ENCODE measurements at places on chromosomes 3 and 15.

GRCh38 chr15:77569729-77570125, 63.0 kb downstream of the LINGO1 start:
- DNase-seq, result peak; percentile 12

DNA sequence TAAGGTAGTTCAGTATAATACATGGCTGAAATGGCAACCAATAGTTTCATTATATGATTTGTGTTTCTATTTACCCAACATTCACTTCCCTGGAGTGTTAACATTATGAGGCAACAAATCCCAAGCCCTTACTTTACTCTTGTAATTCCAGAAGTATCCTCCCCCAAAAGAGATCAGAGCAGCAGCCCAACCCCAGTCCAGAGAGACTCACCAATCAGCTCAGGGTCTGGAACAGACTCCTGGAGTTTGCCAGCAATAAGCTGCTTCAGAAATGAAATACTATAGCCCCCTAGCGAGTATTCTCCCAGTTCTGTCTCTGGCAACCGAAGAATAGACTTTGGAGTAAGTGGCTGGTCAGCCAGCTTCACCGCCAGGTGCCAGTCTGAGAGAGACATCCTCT, 2.5 kb downstream of the UBL7 start:
- no peak for DNase-seq

DNA sequence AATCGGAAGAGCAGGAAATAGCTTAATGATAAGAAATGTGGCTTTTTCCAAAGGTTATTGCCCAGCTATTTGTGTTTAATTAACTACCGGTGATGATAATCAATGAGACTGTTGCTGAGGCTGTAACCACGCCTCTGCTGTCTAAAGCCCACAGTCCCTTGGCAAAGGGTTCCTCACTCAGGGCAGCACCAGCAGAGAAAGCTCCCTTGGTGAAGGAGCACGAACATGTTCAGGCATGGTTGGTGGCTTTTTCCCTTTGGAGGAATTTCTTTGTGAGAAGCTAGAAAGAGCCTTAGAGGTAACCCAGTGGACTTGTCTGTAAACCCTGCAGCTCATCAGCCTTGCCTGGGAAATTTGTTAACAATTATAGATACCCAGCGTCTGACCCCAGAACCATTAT, 7.5 kb upstream of the ST6GAL1 start:
- no peak for DNase-seq

GRCh38 chr3:53577506-53577905, 83.1 kb downstream of the CACNA1D start:
- DNase-seq, result no peak

- DNase-seq, result no peak
These were observed 664.0 kb upstream of the ADAMTS9 start for GRCh38 chr3:65351753-65352152.

DNA sequence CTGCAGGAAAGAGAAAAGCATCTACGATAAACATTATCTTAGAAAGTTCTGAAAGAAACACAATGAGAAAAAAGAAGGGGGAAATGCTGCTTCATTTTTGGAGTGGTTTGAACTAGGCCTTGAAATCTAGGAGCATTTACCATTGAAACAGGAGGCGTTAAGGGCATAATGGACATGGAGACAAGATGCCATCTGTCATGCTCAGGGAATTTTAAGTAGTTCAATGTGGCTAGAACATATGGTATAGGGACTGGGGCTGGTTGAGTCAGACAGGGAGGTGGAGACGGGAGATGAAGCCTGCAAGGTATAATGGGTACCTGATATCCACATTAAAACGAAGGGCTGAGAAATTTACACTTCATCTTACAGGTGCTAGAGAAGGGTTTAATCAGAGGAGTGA, 10.4 kb upstream of the PLAAT1 start:
- no peak for DNase-seq

DNA sequence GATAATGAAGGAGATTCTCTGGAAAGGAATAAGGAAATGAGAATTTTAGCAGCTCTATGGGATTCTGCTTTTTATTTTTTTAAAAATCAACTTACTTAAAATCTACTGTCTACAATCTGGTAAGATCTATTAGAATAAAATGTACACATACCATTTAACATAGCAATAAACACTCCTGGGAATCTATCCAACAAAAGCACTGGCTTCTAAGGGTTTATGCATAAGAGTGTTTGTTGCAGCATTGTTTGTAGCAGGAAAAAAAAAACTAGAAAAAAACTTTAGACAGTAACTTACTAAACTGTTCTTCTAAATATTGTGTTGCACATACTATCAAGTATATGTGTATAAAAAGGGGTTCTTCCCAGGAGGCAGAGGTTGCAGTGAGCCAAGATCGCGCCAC, 15.7 kb upstream of the RBP1 start:
- no peak for DNase-seq

GRCh38 chr3:182716114-182716688, 77.1 kb upstream of the ATP11B start:
- DNase-seq, result peak; percentile 78

DNA sequence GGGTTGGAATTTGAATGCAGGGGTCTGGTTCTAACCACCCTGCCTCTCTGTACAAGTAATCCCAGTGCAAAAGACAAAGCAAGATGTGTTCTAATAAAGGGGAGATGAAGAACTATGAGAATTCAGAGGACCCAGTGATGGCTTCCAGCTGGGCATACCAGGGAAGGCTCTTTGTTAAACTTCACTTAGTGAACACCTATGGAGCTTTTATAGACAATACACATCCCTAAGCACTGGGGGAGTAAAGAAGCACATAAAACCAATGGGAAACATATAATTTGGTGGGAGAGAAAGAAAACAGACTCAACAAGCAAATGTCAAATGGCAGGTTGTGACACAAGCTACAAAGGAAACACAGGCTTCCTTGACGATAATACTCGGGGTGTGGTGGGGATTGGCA, 47.9 kb upstream of the RNU6-1 start:
- DNase-seq, result no peak

- no peak for DNase-seq
These were observed 32.7 kb downstream of the C3orf70 start for GRCh38 chr3:185120126-185120525.

- no peak for DNase-seq
These were observed 49.8 kb downstream of the GHSR start for GRCh38 chr3:172398484-172398883.

- DNase-seq, result no peak
These were observed 8.4 kb upstream of the EHD4 start for GRCh38 chr15:41980654-41981323.

- DNase-seq, result no peak
These were observed 232.6 kb upstream of the TPM1 start for GRCh38 chr15:62809968-62810260.

DNA sequence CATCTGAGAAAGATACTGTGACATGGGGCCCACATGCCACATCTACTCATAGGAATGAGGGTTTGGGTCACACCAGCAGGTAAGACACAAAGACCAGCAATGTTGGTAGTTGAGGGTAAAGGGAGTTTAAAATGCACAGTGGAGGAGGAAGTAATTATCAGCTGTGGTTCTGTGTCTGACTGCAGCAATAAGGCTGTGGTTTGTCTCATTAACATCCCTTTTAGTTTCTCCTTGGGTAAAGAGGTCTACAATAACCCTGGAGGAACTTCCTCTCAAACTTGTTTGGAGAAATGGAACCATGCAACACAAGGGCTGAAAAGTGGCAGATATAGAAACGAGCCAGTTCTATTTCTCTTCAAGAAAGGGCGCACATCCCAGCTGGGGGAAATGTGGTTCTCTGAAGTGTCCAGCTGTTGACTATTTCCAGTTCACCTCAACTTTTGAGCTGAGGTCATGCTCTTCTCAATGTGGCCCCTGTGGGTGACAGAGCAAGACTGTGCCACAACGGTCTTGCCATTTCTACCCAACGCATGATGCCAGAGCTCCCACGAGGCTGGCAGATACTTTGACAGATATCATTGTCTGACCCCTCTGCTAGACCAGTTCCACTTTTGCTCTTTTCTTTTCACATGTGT, 234.3 kb downstream of the SQOR start:
- DNase-seq, result peak; percentile 66

DNA sequence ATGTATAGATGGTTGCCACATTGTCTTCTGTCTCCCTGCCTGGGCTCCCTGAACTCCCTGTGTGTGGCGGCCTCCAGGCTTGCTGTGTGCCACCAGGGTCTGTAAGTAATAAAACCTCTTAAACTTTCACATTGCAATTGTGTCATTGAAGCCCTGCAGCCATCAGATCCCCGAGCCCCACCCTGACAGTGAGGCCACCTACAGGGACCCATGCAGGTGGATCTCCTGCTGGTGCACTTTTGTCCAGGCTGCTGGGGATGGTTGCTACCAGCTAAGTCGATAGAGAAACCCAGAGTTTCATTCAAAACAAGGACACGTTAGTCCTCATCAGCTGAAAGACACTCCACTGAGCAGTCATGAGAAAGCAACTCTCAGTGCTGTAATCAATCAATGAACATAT, 133.6 kb upstream of the PRICKLE2 start:
- DNase-seq, result no peak

DNA sequence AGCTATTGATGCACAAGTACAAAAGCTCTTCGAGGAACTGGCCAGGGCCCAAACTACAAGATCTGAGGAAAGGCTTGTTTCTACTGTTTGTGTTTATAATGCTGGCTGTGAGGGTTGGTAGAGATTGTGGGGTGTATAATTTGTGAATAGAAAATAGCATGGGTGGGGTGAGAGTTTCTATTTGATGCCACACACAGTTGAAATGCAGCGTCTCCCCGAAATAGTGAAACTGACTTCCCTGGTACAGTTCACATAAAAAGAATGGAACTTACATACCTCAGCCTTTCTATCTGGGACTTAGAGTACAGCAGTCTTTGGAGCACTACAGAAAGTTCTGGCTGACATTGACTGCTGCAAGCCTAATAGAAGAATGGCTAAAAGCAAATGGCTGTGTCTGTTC, 91.3 kb downstream of the DTWD1 start:
- no peak for DNase-seq

GRCh38 chr15:80892414-80892813, 97.2 kb downstream of the MESD start:
- DNase-seq, result no peak

- peak; percentile 2 for DNase-seq
These were observed 365.3 kb upstream of the EPHA3 start for GRCh38 chr3:88742106-88742505.

DNA sequence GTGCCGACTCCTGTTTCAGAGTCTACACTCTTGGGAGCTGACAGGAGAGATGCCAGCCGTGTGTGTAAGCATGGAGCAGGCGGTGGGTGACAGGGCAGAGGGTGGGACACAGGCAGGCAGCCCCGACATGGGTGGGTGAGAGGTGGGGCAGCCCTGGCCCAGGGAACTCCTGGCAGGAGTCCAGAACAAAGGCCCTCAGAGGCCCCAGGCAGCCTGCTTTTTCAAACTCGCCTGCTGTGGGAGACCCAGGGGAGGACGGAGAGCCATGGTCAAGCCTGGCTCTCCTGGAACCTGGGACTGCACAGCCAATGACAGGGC, 29.3 kb upstream of the SLC41A3 start:
- no peak for DNase-seq

- DNase-seq, result no peak
These were observed 11.3 kb downstream of the BMF start for GRCh38 chr15:40097096-40097967.

DNA sequence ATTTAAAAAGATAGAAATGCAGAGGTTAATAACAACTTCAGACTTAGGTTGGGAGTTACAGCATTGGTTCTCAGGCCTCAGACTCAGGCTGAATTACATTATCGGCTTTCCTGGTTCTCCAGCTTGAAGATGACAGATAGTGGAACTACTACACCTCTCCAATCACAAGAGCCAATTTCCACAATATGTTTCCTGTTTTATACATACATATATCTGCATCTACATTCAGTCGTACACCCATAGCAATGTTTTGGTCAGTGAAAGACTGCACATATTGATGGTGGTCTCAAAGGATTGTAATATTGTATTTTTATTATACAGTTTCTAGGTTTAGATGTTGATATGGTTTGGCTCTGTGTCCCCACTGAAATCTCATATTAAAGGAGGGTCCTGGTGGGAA, 35.4 kb downstream of the AADACL2 start:
- peak; percentile 14 for DNase-seq

DNA sequence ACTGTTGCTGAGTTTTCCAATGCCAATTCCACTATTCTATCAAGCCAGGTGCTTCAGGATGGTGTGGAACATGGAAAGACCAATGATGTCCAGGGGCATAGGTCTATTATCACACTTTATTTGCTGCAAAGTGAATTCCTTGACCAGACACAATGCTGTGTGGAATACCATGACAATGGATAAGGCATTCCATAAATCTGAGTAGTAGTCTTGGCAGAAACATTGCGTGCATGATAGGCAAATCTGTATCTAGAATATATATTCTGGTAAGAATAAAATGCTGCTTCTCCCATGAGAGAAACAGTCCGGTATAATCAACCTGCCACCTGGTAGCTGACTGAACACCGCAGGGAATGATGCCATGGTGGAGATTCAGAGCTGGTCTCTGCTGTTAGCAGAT, 70.0 kb upstream of the ALDH1A3 start:
- no peak for DNase-seq

- peak; percentile 62 for DNase-seq
These were observed 218.4 kb upstream of the MLF1 start for GRCh38 chr3:158352551-158352950.

- DNase-seq, result no peak
These were observed 177.2 kb downstream of the POLR2M start for GRCh38 chr15:57883701-57884100.

DNA sequence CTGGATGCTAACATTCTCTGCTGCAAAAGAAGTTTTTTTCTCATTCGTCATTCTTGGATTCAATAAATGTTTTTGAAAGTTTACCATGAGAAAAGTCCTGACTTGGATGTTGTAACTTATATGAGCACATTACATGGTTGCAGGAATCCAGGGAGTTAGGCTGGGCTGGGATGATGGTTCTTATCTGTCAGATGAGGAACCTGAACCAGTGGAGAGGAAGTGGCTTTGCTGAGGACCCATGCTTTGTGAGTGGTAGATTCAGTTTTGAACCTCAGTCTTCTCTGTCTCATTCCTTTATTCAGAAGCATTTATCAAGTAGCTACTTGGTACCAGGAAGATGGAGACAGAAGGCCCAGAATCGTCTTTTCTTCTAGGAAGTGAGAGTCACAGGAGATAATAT, 3.7 kb upstream of the GASK1A start:
- DNase-seq, result no peak

DNA sequence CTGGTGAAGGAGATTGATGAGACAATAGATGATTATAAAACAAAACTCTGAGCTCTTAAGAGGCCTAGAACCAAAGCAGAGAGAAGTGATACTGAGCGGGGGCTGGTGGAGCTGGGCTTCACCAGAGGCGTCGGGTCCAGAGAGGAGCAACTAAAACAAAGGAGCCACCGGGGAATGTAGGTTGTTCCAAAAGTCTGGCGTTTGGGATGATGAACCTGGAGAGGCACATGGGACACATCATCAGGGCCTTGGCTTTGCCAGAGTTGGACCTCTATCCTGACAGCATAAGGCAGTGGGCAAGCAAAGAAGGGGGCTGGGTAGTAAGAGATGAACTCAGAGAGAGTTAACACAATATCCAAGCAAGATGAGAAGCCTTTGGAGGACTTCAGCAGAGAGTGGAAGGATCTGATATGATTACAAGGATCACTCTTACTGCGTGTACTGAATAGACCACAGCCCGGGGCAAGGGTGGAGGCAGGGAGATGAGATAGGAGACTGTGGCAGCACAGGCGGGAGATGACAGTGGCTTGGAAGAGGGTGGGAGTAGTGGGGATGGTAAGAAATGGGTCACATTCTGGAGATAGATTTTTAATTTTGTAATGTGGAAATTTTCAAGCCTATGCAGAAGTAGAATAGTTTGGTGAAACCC, 36.0 kb upstream of the RASA2 start:
- DNase-seq, result peak; percentile 73
